ENCODE measurements at places on chromosomes 7 and 10.
A peak's percentile ranks its signal among the peaks of the same experiment; 100 is the strongest.

- DNase-seq: no peak
Observed at GRCh38 chr10:63697956-63698786, 177.0 kb downstream of the REEP3 start.

- no peak for DNase-seq
Observed at GRCh38 chr7:24213311-24213710, 70.7 kb upstream of the NPY start.

- no peak for DNase-seq
Observed at GRCh38 chr10:31036209-31036608, 4.5 kb upstream of the ZNF438 start.

DNA sequence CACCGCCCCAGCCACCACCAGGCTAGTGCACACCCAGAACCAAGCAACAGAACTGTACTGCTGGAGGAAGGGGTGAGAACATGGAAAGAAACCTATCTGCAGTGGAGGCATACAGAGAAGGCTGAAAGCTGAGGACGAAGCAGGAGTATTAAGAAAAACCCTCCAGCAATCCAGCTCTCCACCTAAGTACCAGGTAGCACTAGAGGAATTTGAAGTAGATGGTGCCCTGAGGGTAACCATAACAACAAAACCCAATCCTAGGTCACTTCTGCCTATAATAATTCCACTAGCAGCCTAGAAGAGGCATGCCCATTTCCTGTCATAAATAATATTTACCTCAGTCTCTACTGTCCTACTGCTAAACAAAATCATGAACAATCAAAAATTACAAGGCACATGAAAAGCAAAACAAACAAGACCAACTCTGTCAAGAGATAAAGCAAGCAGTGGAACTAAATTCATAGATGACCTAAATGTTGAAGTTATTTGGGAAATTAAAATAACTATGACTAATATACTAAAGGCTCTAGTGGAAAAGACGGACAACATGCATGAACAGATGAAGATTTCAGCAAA, 51.1 kb downstream of the HYCC1 start:
- no peak for DNase-seq

DNA sequence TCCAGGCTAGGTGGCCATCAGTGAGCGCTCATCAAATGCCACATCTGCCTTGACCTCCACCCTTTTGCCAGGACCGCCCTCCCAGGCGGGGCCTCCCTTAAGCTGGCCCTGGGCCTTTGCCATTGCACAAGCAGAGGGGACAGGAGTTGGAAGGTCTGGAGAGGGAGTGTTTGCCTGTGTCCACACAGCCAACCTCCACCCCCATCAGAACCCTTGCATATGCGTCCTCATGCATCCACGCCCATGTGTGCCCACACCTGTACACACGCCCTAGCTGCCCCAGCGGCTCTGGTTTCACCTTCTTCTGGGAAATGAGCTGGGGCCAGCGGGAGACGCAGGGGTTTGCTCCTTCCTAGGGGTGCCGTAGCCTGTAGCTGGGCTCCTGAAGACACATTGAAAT, 64.0 kb downstream of the NEURL1 start:
- no peak for DNase-seq

DNA sequence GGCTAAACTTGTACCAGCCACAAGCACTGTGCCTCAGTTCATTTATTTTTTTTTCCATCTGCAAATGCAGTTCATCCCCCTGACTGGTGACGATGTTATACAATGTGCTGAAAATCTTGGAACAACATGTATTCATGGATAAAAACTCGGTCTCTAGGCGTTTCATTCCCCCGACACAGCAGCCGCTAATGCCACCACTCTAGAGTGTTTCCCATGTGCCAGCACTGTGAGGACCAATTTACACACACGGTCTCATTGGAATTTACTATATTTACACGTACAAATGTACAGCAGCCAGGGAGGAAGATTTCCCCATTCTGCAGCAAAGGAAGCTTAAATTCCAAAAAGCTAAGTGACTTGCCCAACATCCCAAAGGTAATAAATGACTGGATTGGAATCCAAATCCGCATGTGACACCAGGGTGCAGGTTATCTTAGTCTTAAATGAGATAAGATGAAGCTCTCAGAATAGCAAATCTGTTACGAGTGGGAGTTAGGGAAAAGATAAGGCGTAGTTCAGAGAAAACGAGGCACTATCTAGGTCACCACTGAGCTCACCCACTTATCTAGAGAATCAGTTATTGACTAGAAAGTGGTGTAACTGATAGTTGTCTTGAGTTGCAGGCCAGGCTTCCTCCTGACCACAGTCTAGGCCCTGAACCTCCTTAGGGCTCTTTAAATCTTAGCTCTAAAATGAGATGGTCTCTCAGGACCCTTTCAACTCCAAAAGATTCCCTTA, 36.7 kb downstream of the FAM107B start:
- no peak for DNase-seq

DNA sequence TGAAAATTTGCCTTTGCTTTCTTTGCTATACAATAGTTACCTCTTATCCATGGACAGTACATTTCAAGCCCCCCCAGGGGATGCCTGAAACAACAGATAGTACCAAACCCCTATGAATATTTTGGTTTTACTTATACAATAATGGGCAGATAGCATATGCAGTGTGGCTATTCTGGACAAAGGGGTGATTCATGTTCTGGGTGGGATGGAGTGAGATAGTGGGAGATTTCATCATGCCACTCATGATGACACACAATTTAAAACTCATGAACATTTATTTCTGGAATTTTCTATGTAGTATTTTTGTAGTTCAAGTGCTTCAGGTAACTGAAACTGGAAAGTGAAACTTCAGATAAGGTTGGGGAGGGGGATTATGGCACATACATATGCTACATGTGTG, 12.0 kb downstream of the STARD3NL start:
- no peak for DNase-seq

- no peak for DNase-seq
Observed at GRCh38 chr7:146659732-146660131, 543.1 kb downstream of the CNTNAP2 start.

DNA sequence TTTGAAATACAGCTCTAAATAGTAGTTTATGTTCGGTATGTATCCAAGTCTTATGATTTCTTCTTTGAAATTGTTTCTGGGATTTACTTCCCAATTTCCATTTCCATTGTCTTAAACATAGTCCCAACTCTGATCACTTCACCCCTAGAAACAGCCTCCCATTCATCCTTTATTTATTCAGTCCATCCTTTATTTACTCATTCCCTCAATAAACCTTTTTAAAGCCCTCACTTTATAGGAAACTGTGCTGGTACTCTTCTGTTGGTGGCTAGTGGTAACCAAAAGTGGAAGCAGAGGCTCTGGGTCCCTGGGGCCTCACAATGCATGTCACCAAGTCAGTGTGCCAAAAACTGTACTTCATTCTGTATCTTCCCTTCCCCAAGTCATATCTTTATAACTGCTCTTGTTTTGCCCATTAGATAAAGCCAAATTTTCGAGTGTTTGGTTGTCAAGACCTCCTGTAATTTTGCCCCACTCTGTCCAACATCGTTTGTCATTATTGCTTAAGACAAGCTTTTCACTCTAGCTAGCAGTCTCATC, 3.9 kb upstream of the EPC1 start:
- no peak for DNase-seq

- DNase-seq: no peak
Observed at GRCh38 chr7:105594034-105594433, 12.7 kb upstream of the EFCAB10 start.

- peak; percentile 40 for DNase-seq
Observed at GRCh38 chr10:79380125-79380945, 33.1 kb downstream of the PPIF start.

DNA sequence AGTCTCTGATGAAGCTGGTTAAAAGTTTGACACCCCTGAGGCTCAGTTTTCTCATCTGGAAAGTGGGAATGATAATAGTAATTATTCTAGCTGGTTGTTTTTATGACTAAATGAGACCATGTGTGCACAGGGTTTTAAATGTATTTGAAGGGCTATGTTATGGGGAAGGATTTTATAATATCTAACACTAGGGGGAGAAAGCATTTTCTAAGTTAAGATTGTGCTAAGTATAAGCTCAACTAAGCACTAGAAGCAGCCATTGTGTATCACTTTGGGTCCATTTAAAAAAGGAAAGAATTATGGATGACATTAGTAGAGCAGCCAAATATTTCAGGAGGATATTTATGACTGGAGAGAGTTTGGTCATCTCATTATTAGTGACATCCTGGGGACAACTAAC, 49.5 kb upstream of the CREB5 start:
- no peak for DNase-seq

DNA sequence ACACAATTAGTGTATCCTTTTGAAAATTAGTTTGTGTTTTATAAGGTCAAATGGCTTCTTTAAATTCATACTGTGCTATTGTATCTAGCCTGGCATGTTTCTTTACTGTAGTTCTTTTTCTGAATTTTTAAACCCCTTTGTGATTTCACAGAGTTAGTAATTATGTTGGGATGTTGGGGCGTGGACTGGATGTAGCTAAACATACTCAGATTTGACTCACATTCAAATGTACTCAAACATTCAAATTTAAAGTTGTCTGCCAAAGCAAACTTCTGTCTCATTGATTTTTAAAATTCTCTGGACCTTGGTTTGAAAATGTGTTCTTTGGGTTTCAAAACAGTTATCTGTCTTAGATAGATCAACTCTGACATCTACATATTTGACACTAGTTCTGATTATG, 7.2 kb upstream of the NRP1 start:
- no peak for DNase-seq

GRCh38 chr7:76146374-76146773, 55.3 kb upstream of the SRRM3 start:
- DNase-seq: no peak

DNA sequence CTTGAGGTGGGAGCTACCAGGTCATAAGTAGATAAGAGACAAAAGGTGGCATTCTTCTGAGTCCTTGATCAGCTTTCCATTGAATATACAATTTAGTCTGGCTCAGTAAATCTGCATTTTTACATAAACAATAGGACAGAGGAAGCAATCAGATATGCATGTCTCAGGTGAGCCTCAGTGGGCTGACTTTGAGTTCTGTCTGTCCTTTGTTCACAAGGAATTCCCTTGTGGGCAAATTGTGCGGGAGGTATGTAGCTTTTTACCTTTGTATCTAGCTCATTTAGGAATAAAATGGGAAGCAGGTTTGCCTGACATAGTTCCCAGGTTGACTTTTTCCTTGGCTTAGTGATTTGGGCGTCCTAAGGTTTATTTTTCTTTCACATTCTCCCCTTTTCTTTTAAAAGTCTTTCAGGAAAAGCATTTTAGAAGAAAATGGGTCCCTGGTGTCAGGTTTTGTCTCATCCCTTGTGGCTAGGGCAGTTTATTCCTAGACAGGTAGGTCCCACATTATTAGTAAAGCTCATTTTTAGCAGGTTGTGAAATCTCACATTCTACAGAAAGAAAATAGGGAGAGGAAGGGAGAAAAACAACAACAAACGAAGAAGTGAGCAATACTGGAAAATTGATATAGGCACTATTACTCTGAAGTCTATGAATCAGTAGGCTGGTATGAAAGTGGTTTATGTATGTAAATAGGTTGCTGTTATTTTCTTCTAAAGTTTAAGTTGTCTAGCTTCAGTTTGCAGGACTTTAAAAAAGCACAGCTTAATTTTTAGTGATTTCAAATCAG, 16.5 kb downstream of the SPAM1 start:
- DNase-seq: no peak

DNA sequence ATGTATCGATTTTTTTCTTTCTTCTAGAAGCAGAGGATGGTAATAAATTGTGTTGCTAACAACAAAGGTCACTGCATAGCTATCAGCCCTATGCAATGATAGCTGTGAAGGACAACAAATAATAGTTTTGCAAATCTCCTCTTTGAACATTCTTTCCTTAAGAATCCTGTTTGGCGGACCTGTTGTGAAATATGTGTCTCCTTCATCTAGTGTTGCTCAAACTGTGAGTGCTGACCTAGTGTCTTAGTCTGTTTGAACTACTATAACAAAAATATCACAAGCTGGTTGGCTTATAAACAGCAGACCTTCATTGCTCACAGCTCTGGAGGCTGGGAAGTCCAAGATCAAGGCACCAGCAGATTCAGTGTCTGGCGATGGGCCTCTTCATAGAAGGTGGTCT, 53.7 kb downstream of the CAV1 start:
- no peak for DNase-seq

GRCh38 chr7:21028599-21028998, 241.9 kb upstream of the SP8 start:
- DNase-seq: no peak

GRCh38 chr7:128155100-128155740, 85.9 kb upstream of the LEP start:
- no peak for DNase-seq

DNA sequence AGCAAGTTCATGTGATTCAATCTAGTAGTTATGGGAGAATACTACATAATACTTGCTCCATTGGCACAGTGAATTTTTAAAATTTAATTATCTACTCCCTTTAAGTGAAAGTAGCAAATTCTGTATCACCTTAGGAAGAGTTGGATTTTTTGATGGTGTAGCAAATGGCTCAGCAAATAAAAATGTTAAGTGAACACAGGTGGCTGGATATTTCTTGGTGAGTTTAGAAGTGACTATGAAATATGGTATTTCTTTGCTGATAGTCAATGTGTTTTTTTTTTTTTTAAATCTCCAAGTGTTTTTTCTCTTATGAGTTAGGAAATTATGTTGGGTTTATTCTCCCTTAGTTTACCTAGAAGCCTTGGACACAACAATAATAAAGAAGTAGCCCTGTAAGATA, 67.8 kb downstream of the CREM start:
- DNase-seq: no peak

GRCh38 chr10:102645388-102645740, 1.1 kb downstream of the TRIM8 start:
- DNase-seq: no peak

DNA sequence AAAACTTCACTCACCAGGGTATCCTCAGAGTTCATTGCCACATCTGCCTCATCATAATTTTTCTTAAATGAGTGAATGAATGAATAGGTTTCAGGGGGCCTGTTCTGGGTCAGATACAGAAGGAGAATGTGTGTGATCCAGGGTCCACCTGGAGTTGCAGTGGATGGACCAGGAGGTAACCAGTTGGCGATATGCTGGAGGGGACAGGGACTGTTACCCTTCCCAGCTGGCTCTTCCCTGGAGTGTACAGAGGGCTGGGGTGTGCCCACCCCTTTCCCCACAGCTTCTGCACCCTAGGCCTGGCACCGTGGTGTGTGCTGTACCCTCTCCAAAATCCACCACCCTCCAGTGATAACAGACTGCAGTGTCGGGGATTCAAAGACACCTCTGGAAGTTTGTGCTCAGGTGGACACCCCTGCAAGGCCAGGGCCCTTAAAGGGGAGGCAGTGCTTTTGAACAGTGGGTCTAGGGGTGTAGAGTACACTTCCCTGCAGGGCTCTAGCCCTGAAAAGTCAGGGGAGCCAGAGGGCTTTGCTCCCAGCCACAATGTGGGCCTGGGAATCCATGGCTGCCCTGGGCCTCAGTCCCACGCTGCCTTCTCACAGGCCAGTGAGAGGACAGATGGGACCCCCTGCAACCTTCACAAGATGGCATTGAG, 134.4 kb upstream of the UNC5B start:
- peak; percentile 43 for DNase-seq

GRCh38 chr7:116528008-116528789, 3.4 kb downstream of the CAV1 start:
- no peak for DNase-seq

GRCh38 chr10:95787447-95787846, 31.5 kb downstream of the ENTPD1 start:
- no peak for DNase-seq

- DNase-seq: no peak
Observed at GRCh38 chr7:96244992-96245292, 77.0 kb downstream of the SLC25A13 start.

GRCh38 chr10:101920546-101920945, 76.9 kb upstream of the KCNIP2 start:
- DNase-seq: no peak
